Glomerular endothelial cell (primary cell): ENCODE measurements at places on chromosomes 7 and 10. TPM values are rescaled to one million over a fixed set of nuclear protein-coding genes. Genes with fewer than 3 reads are reported as not detected.

DNA sequence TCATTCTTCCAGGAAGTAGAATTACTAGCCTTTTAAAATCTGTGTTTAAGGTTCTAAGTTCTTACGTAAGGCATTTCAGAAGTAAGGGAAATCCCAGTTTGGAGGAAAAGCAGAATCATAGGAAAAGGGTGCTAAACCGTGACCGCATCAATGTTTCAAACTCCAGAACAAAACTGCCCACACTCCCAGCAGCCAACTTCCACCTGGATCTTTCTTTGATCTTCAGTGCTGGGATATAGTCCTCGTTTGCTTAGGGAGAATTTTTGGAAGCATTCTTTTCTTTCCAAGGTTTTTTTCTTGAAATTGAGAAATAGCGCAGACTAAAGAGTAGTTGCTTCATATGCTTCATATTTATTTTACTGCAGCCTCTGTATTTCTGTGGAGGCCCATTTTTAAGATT lies 8.9 kb downstream of the PROSER2 start:
- DNase-seq: no peak

GRCh38 chr10:88228130-88228529 lies 355.0 kb downstream of the RNLS start:
- DNase-seq: no peak

DNA sequence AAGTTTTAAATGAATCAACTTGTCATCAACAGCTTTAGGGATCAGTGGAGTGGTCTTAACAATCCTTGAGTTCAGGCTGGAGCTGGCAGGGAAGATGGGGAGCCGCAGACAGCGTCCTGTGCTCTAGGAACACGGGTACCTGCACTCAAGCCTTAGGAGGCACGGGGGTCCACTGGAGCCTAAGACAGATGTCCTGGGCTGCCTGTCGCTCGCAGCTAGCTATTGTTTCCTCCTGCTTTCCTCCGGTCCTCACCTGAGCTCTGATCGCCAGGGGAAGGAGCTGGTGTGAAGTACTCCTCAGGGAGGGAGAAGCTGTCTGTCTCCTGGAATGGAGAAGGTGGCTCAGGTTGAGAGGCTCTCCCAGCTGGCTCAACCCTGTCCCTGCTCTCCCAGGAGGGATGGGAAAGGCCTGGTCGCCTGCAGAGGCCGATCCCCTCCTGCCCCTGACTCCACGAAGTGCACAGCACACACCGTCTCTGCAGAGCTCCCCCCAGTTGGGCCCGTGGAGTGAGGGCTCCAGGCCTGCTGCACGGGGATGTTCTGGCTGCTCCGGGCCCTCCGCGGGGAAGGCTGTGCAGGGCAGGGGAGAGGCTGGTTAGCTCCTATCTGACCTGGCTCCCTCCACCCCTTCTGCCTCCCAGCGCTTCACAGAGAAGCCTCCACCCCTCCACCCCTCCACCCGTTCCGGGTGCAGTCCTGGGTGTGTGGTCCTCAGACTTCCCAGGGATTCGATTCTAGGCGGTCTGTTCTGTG lies 14.5 kb upstream of the PYROXD2 start:
- DNase-seq: no peak

- DNase-seq: no peak
These were observed 234.1 kb upstream of the KMT2E start for GRCh38 chr7:104779888-104780287.

DNA sequence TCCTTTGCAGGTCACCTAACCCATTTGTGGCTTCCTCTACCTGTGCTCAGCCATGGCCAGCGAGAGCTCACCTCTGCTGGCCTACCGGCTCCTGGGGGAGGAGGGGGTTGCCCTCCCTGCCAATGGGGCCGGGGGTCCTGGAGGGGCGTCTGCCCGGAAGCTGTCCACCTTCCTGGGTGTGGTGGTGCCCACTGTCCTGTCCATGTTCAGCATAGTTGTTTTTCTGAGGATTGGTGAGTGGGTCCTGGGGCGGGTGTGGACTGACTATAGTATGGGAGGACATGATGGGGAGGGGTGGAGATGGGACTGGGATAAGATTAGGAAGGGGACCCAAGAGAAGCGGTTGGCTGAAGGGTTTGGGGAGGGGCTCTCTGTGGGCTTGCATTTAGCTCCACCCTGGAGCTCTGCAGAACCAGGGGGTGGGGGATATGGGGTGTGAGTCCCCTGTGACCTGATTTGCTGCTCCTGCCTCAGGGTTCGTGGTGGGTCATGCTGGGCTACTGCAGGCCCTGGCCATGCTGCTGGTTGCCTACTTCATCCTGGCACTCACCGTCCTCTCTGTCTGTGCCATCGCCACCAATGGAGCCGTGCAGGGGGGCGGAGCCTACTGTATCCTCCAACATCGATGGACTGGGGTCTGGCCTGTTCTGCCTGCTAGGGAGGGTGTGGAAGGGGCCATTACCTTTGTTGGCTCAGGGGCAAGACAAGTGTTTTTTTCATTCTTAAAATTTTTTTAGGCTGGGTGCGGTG lies 1.8 kb downstream of the SLC12A9 start:
- no peak for DNase-seq

DNA sequence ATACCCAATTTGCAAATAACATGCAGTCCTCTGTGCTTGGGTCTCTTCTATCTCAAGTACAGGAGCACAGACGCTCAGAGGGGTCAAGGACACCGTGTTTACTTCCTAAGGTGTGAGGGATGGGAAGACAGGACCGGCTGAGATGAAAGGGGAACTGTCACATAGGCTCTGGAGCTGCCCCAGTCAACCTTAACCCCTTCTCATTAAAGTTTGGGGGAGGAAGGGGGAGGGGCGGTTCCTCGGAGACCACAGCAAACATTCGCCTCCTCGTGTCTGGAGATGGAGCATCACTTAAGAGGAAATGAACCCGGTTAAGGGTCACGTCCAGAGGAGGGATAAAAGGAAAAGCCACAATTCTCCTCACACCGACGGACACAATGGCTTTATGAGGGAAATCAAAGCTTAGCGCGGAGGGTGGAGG lies 1.1 kb downstream of the SH3PXD2A start:
- DNase-seq: no peak

The ATXN7L1 gene
- total RNA-seq: 8.8 and 11.7 TPM in 2 replicates

The SLC13A4 gene
- not detected in 2 replicates for total RNA-seq

The ANKRD1 gene
- total RNA-seq: 168 and 436 TPM in 2 replicates

The STAMBPL1 gene
- 1.2 and 1.8 TPM in 2 replicates for total RNA-seq

The MLXIPL gene
- total RNA-seq: not detected in 2 replicates

The GTF2IRD1 gene
- 13.6 and 13.8 TPM in 2 replicates for total RNA-seq

The TMEM139 gene
- total RNA-seq: 0.82 and 1.1 TPM in 2 replicates
